ENCODE measurements at places on chromosomes 3 and 15.

- no peak for DNase-seq
Measured at GRCh38 chr3:61650719-61651410, 89.5 kb downstream of the PTPRG start.

- no peak for DNase-seq
Measured at GRCh38 chr3:197335428-197336132, 37.2 kb upstream of the DLG1 start.

- no peak for DNase-seq
Measured at GRCh38 chr15:37081983-37082382, 18.4 kb downstream of the MEIS2 start.

GRCh38 chr3:88912294-88912877, 195.0 kb upstream of the EPHA3 start:
- no peak for DNase-seq

GRCh38 chr3:181075098-181075497, 85.6 kb upstream of the DNAJC19 start:
- no peak for DNase-seq

DNA sequence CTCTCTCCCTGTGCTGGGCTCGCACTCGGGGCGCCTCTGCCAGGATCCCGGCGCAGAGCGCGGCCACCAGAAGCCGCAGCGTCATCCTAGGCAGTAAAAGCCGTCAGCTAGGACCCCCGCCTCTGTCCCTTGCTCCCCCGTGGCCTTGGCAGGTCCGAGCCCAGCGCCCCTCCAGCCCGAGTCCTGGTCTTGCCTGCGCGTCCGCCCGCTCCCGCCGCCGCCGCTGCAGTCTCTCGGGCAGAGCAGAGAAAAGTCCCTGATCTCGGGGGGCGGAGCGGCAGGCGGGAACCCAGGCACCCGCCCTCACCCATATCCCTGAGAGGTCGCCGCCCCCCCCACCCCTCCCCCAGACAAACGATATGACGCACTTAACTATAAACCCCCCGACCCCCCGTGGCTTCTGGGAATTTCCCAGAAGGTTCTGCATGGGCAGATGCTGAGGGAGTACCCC, at the start of gene COL7A1:
Gene COL7A1 (minus strand): TSS at position 255 of the 451 bp plus-strand sequence. CDS start 170 bp downstream, at position 85.
- DNase-seq: no peak

DNA sequence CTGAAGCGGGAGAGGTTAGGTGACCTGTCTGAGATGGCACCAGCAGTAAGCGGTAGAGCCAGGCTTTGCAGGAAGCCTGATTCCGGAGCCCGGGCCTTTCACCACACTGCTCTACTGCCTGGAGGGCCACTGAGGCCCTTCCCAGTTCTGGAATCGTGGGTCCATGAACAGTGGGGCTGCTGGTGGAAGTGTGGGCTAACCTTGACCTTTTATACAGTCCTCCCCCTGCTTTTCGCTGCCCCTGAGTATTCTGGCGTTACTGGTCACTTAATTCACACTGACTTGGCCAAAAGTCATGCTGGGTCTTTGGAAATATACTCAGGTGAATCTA, 2.6 kb upstream of the ABTB1 start:
- DNase-seq: no peak

DNA sequence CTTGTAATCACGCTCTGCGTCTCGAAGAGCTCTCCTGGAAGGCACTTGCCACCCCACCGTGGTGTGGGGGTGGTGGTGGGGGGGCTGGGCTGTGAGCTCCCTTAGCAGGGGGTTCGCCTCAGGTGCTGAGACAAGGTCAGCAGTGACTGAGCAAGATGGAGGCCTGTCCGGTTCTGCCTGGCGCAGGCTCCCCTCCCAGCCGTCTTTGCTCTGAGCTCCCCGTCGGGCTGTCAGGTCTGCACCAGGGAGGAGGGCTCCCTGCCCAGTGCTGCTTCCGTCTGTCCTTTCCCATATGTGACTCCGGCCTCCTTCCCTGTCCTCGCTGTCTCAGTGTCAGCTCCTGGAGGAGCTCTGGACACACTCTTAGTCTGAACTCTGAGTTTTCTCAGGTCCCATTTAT, 80.0 kb downstream of the PLXNA1 start:
- DNase-seq: no peak

- peak; percentile 80 for DNase-seq
Measured at GRCh38 chr3:188631291-188632010, 477.5 kb downstream of the LPP start.

Measured in Panc1 (cell line).